Activated naive CD4-positive, alpha-beta T cell (primary cell): ENCODE measurements at places on chromosomes 5 and 9.

GRCh38 chr5:53569453-53569852 is 9.0 kb downstream of the NDUFS4 start:
- no peak for DNase-seq

- no peak for DNase-seq
Observed at GRCh38 chr5:32057187-32058096, 116.7 kb downstream of the GOLPH3 start.

DNA sequence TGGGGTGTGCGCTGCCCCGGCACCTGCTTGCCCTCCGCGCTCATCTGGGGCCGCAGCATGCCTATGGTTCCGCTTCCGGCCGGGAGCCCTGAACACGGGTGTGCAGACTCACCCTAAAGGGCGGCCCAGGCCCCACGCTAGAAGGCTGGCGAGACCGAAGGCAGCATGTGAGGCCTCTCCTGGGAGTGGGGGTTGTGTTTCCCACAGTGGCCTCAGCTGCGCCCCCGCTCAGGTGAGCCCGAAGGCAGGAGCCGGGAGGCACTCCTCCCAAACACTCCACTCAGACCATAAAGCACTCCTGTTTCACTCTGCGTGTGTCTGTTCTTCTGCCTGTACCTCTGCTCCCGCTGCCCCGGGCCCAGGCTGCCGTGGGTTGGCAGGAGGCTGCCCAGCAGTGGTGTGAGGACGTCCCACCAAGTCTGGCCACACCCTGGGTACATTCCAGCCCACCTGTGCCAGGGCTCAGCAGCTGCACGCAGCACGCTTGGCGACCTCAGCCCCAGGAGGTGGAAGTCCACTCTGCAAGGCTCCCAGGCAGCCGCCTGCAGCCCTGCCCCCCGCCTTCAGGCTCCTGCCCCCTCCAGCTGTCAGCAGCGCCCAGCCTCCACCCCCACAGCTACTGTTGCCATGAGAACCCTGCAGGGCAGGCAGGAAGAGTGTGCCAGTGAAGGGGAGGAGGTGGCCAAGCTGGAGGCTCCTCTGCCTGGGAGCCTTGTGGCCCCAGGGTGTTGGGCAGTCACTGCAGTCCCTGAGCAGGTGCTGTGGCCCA is 1.2 kb upstream of the AJM1 start:
- no peak for DNase-seq

DNA sequence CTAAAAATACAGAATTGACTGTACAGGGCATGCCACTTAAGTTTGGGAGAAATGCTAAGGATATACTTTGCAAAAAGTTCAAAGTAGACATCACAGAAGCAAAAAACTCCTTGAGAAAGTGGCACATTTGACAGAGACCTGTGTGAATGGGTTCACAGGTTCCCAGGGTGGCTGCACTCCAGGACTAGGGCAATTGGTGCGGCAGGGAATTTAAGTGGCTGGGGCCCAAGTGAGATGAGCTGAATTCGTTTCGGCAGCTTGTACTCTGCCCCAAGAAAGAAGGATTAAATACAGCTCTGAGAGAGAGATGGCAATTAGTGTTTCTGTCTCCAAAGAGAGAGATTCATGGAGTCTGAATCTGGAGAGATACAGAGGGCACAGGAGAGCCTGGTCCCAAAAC is 280.1 kb downstream of the FBXL17 start:
- no peak for DNase-seq

GRCh38 chr9:18202924-18203323 is 271.0 kb upstream of the ADAMTSL1 start:
- no peak for DNase-seq

GRCh38 chr5:154771383-154771901 is 16.3 kb downstream of the LARP1 start:
- no peak for DNase-seq

DNA sequence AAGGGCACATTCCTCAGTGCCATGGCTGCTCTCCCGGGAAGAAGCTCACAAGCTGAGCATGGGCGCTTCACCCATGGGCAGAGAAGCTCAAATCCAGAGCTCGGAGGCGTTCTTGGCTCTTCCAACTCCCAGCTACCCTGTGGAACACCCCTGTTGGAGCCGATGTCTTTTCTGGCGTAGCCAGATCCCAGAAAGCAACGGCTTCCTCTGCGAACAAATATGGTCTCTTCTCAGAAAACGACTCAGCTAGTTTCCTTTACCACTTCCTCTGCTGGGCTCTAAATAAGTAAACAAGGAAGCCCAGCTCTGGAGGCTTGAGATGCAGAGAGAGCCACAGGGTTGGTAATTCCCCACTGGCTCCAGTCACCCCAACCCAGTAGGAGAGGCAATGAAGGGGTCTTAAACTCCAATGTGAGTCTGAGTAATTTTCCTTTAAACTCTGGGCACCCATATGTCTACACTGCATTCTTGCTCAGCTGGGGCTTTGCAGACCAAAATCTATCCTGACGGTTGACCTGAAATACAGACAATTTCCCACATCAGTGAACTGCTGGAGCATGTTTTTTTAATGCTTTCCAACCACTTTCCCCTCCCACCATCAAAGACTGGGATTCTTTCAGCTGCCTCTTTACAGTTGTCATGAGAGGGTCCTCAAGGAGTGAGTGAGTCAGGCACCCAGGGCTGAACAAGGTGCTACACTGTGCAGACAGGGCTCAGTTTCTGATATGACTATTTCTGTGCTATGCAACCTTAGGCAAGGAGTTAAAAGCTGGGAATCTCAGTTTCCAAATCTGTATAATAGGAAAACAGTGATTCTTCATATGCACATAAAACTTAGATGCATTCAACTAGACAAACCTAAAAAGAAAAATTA is at the start of gene LCP2:
TSS of gene LCP2 (minus strand) at position 189 of the 874 bp plus-strand sequence. CDS start at position 23, 166 bp downstream.
- no peak for DNase-seq

DNA sequence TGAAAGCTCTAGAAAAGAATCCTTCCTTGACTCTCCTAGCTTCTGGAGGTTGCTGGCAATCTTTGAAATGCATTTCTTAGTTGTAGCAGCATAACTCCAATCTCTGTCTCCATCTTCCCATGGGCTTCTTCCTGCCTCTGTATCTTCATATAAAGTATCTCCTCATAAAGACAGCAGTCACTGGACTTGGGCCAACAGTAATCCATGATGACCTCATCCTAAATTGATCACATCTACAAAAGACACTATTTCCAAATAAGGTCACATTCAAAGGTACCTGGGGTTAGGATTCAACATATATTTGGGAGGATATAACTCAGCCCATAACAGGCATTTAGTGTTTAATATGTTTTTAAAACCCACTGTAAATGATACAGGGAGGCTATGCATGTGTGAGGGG is 123.3 kb downstream of the MLLT3 start:
- no peak for DNase-seq

- no peak for DNase-seq
Observed at GRCh38 chr5:36367524-36367923, 65.8 kb upstream of the RANBP3L start.

DNA sequence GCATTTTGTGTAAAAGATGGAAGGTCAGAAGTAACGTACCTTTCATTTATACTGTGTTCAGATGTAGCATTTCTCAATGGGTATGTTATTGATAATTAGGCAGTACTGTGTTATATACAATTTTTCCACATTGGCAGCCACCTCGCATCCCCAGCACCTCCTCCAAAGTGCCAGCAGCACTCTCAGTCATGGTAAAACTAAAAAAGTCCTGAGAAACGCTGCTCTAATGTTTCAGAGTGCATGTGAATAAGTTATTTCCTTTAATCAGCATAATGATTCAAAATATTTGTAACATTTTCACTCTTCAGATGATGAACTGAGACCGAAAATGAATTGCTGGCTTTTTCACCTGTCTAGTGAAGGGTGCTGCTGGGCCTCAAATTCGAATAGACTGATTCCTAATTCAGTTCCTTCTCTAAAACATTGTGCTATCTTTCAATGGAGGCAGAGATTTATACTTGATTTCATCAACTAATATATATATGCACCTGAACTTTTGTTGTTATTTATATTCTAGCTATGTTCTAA is 79.9 kb upstream of the ANKRD55 start:
- DNase-seq: no peak

GRCh38 chr9:13088720-13089427 is 190.6 kb downstream of the MPDZ start:
- no peak for DNase-seq

DNA sequence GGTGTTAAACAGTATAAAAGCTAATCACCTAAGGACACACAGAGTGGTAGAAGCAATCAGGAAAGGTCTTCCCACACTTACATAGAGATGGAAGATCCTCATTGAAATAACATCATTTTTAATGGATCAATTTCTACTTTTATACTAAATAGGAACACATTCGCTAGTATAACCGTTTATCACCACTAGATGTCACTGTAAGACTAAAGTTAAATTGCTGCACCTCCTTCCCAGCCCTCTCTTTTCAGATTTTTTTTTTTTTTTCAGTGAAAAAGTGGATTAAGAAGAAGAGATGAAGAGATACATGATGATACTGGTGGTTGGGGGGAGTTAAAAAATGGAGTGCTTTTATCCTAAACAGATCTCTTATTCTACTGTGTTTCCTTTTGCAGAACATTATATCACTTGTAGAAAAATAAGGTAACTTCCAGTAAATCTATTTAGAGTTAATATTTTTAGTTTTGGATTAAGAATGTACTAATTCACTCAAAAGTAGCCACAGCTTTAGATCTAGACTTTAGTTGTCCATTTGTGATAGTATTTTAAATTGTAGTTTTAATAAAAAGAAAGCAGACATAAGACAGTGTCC is 116.9 kb upstream of the ARRDC3 start:
- no peak for DNase-seq

- DNase-seq: no peak
Observed at GRCh38 chr9:28120184-28120583, 546.9 kb upstream of the C9orf72 start.

DNA sequence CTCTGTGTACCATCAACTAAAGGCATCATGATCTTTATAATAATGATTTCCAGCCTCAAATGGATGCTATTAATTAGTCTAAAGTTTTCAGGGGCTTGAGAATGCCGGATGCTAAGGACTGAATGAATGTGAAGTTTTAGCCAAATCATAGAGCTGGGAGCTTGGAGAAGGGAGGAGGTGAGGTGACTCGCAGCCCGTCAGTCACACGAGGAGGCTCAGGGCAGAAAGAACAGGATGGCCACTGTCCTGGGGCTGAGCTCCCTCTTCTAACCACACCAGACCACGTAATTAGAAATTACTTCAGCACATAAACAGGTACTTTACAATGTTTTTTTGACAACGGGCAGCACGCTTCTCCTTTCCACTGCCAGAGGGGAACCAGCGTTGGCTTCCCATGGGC is 222.6 kb downstream of the NPR3 start:
- DNase-seq: no peak

GRCh38 chr5:178996156-178996555 is 1.0 kb upstream of the GRM6 start:
- no peak for DNase-seq

DNA sequence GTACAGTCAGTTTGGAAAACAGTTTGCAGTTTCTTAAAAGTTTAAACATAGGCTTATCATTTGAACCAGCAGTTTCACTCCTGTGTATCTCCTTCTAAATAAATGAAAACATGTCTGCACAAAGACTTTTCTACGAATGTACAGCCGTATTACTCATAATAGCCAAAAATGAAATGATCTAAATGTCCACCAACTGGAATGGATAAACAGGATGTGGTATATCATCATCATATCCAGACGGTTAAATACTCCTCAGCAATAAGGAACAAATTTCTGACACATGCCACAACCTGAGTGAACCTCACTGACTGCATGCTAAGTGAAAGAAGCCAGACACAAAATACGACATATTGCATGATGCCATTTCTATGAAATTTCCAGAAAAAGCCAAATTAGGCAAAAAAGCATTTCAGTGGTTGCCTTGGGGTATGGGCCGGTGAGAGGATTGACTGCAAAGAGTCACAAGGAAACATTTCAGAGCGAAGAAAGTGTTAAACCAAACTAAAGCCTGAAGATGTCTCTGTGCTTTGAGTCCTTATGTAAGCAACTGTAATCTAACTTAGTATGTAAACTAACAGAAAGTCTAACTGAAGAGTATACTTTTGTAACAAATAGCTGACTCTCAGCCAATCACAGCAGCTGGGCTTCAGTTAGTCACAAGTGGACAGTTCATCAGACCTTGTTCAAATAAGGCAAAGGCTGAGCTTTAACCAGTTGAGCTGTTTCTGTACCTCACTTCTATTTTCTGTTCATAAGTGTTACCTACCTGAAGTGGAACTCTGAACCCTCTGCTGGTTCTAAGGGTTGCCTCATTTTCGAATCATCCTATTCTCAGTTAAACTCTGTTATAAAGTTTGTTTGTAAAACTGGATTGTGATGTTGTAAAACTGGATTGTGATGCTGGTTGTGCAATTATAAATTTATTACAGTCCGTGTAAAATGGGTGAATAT is 65.2 kb downstream of the TRIO start:
- no peak for DNase-seq
